A673 (cell line): ENCODE measurements at places on chromosomes 16 and 17.

DNA sequence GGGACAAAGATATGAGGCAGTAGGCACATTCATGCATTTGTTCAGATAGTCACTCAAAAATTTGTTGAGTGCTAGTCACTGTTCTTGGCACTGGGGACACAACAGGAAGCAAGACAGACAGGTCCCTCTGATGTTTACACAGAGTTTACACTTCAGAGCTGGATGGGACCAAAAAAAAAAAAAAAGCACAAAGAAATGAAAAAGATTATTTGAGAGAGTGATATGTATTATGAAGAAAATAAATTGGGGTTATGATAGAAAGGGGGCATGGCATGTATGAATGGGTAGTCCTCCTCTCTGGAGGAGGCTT, 3.5 kb upstream of the YPEL2 start:
- DNase-seq = no peak

DNA sequence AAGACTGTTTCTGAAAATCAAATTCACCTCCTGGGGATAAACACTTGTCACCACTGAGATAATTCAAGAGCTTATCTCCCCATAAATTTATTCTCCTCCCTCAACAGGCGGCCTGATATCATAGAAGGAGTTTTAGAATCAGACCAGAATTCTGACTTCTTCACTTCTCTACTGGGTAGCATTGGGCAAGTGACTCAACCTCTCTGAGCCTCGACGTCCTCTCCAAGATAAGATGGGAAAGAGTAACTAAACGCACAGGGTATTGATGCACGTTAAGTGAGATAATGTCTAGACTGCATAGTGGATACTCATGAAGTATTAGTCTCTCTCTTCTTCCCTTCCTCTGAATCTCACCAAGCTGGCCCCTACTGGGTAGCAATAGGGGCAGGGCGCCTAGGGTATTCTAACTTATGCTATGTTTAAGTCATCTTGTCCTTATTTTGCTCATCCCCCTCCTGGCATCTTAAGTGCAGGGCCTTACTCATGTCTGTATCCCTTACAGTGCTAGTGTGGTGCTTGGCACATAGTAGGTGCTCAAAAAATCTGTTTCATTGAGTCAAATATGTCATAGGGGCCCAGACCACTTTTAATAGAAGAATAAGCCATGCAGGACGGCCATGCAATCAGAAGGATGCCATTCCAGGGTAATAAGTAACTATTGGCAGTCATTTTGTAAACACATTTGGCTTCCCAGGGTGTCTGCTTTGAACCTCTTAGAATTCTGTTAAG, 476.4 kb upstream of the CCL2 start:
- no peak for DNase-seq

DNA sequence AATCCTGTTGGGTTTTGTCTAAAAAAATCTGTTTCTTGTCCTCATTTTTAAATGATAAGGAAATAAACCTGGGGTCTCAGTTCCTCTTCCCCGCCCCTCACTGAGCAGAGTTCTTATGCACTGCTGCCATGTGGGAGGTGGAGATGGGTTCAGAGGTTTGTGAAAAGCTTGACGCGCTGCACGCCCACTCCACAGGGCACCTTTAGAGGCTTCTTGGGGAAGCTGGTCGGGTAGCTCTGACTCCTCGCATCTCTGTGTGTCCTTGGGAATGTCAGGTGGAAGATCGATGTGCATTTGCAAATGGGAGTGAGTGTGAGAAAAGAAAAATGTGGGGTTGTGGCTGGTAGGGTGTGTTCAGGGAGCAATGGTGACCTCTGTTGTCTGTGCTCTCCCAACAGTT, 4.7 kb upstream of the ZNHIT3 start:
- no peak for DNase-seq

- no peak for DNase-seq
These were observed 231.1 kb downstream of the SOX9 start for GRCh38 chr17:72351884-72352346.

DNA sequence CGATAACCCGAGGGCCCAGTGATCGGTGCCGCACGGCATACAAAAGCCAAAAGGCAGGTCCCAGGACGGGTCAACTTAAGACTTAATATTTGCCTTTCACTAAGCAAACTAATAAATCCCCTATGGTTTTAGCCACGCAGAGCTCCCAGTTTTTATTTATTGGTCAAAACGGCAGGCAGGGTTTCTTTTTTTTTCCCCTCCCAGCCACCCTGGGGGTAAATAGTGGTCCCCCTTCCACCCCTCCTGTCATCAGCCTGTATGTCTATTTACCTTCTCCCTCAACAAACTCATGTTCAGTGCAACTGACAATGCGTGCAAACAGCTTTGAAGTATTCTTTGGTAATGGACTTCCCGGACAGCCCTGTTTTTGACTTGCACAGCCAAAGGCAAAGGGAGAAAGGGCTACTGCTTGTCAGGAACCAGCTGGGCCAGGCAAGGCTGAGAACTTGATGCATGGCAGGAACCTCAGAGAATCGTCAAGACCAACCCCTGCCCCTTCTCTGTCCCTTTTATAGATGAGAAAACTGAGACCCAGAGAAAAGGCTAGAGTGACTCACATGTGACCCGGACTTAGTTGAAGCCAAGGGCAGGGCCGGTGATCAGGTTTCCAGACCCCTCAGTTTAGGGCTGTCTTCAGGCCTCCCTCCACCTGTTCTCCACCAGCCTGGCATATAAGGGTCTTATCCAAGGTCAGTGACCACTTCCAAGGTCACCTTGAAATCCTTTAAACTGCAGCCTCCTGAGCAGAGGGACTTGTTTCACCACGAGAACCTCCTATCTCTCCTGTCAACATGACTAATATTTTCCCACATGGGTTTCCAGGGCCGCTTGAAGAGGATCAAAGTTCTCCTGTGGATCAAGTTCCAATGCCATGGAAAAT, 279.0 kb downstream of the SOX9 start:
- DNase-seq = no peak
